ENCODE measurements at places on chromosomes 1 and 21.

GRCh38 chr1:154328318-154329151 lies 3.2 kb downstream of the ATP8B2 start:
- peak; percentile 81 for DNase-seq

GRCh38 chr1:185487936-185488335 lies 170.9 kb upstream of the IVNS1ABP start:
- no peak for DNase-seq

GRCh38 chr1:81551946-81552345 lies 248.8 kb upstream of the ADGRL2 start:
- DNase-seq, result no peak

- no peak for DNase-seq
These were observed 115.3 kb upstream of the RUNX1 start for GRCh38 chr21:35164380-35164779.

DNA sequence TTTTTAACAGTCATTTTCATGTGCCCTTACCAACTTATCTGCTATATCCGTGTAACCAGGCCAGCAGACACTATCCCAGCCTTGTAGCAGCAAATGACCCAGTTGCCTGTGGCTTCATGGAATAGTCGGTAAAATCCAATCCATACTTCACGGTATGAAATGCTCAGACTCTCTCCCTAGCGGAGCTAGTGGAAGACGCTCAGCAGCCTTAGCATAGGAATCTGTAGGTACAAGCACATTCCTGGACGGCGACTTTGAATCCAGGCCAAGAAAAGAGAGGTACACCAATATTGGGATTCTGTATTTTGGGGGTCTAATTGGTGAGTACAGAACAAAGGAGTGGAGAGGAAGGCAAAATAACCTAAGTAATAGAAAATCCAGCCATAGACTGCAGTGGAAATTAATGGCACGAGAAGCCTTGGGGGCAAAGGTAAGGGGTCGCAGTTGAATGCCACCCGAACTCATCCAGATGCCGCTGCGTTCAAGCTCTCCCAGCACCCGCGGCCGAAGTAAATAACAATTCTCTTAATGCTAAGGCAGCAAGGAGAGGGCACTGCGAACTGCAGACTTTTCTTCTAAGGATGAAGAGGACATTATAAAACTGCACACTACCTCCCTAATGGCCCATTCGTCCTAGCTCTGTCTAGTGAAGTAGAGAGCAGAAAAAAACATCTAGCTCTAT lies 17.7 kb upstream of the TBX15 start:
- DNase-seq, result no peak

DNA sequence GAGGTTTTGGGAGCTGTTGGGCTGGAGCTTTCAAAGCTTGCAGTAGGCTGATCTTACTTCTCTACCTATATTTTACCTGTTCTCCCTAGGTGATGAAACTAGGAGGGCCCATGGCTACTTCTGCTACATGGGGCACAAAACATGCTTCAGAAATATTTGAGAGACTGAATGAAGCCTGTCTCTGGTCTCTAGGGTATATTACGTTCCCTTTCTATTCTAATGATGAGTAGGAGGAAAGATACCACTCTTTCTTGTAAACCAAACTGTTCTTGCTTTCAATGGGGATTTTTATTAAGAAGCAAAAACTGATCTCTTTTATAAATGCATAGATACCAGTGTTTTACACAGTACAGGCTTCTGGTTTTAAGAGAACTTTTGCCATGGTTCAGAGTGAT lies 103.1 kb downstream of the GALNT2 start:
- no peak for DNase-seq
